ENCODE measurements at places on chromosomes 1 and 21.

- no peak for DNase-seq
Observed at GRCh38 chr1:180392427-180393145, 109.8 kb downstream of the ACBD6 start.

- DNase-seq: peak; percentile 52
Observed at GRCh38 chr1:201348211-201348566, 29.3 kb downstream of the TNNT2 start.

- no peak for DNase-seq
Observed at GRCh38 chr1:214900590-214900989, 181.9 kb upstream of the KCNK2 start.

DNA sequence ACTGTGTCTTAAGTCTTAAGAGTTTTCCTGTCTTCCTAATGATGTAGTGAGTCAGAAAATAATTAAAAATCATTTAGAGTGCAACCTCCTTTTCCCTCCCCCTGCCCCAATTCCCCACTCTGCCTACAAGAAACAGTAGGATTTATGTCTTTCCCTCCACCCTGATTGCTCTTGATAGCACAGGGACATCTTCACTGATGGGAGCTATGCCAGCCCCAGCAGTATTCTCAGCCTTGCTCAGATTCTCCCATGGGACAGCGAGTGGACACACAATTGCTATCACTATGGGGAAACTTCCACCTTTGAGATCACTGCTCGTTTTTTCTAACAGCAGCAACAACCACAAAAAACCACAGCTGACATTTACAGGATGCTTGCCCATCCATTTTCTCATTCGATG lies 216.6 kb upstream of the PLXNA2 start:
- no peak for DNase-seq

- DNase-seq: no peak
Observed at GRCh38 chr21:42445311-42445710, 41.6 kb downstream of the UBASH3A start.
